Stimulated activated CD8-positive, alpha-beta memory T cell treated with anti-CD3 and anti-CD28 coated beads, Interleukin-15, amount 100 ng/mL, for 24 hours (primary cell): ENCODE measurements at places on chromosomes 12 and 14.

- DNase-seq: no peak
Measured at GRCh38 chr12:122013791-122014590, 7.7 kb upstream of the BCL7A start.

GRCh38 chr12:44581642-44582242 lies 294.4 kb downstream of the NELL2 start:
- no peak for DNase-seq

DNA sequence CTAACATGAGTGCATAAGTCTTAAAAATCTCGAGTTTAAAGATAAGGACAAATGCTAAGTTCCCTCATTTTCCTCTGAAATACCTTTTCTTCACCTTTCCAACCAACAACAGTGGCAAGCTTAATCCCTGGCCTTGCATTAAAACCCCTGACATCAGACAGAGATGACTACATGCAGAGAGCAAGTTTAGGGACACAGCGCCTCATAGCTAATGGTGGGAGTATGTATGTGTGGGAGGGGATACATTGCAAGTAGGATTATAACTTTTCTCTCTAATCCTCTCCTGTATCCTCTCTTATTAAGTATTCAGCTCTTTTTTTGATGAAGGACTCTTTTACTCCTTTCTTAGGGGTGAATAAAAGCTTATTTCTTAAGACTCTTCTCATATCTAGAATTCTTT lies 547.1 kb downstream of the CCER1 start:
- DNase-seq: no peak

DNA sequence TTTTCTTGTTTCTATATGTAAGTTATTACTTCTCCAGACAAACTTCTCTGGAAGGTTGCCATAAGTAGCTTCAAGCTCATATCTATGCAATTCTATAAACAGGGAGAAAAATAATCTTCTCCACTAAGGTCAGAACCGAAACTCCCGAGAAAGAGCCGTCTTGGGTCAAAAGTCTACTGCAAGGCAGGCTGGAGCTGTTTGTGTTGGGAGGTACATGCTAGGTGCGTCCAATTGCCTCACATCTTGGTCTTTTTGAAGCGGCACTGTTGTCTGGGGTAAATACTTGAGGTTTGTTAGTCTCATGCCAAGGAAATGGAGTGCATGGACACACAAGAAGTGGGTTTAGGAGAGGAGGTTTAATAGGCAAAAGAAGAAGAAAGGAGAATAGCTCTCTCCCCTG lies 674.7 kb upstream of the TMEM132C start:
- no peak for DNase-seq

GRCh38 chr14:23054000-23054811 lies 3.1 kb downstream of the CDH24 start:
- DNase-seq: no peak

DNA sequence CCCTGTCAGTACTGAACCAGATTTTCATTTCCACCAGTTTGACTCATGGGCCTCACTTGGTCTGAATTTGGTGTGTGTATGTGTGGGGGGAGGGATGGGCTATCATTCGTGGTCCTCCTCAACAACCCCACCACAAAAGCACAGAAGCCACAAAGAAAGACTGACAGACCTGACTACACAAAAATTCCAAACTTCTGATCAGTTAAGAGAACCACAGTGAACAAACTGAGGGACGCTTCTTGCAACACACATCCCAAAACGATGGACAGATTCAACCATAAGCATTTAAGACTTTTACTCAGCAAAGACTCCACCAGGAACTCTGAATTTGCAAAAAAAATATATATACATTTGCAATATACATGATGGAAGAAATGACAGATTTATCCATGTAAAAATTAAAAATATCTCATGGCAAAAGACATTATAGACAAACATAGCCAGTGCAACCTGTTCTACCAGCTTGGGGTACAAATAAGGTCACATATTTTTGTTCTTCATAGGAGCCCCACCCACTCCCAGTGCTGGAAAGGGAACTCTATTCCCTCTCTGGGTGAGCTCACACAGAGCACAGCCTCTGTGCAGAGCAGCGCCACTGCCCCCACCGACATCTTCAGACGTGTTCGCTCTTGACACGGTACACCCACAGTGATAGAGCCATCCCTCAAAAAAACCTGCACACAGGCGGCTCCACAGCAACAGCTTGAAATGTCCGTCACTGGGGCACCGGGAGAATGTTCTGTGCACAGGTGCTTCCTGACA lies 49.7 kb downstream of the JAG2 start:
- no peak for DNase-seq

DNA sequence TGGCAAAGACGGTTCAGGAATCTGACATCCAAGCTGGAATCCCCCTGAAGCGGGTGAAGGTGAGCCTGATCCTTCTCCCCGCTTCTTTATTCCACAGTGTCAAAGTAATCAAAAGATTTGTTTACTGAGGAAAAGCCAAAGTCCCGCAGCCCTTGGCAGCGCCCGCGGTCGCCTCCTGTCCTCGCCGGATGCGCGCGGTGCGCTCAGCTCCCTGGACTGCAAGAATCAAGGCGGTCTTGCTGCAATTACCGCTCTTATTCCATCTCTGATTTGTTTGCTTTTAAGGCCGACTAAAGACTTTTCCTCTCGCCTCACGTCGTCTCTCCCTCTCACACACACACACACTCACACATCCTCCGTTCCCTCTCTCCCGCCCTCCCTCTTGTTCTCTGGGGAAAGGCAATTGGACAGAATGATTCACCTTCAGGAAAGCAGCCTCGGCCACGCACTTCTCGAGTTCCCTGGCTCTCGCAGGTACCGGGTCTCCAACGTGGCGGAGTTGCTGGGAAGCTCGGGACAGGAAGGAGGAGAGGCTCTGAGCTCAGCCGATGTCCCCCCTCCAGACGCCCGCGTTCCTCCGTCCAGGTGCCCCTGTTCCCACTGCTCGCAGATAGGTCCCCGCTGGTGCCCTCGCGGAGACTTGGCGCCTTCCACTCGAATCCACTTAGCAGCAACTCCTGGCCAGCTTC lies 68.6 kb upstream of the USP15 start:
- DNase-seq: no peak

DNA sequence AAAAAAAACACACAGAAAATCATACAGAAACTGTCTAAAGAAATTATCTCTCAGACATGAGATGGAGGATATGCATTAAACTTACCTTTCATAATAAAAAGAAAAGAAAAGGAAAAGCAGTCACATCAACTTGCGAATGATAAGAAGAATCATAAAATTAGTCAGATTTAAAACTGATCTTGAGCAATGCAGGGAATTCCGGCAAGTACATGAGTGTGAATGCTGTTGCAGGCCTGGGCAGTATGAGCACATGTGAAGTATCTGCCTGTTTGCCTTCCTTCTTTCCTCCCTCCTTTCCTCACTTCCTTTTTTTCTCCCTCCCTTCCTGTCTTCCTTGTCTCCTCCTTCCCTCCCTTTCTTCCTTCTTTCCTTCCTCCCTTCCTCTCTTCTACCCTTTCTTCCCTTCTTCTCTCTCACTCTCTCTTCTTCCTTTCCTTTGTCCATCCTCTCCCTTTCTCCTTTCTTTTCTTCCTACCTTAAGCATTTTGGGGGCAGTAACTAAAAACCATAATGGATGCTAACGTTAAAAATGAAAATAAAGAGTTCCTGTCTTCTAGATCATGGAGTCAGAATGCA lies 38.5 kb upstream of the SLC6A15 start:
- no peak for DNase-seq

- no peak for DNase-seq
Measured at GRCh38 chr12:116879509-116880212, 1.6 kb downstream of the HRK start.

GRCh38 chr12:90499795-90500194 lies 455.2 kb downstream of the CCER1 start:
- DNase-seq: no peak

- DNase-seq: no peak
Measured at GRCh38 chr14:91261115-91261514, 16.6 kb upstream of the GPR68 start.

GRCh38 chr12:42360747-42361403 lies 34.9 kb downstream of the PPHLN1 start:
- DNase-seq: no peak

GRCh38 chr14:23301969-23302289 lies 730 bp downstream of the PPP1R3E start:
- DNase-seq: no peak

DNA sequence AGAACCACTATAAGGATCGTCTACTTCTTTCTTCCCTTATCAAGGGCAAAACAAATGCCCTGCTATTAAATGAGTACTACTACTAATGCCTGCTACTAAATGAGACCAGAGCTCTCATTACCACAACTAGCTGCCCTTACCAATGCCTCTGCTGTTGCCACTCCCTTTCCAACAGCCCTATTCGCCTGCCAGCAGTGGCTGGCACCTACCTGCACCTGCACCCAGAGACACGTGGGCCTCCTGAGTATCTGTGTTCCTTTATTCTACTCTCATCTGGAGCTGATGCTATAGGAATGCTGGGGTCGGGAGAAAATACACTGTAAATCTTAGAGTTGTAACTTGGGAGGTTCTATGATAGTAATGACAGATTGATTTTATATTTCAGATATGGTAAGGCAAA lies 174.7 kb downstream of the SLC2A13 start:
- DNase-seq: no peak

DNA sequence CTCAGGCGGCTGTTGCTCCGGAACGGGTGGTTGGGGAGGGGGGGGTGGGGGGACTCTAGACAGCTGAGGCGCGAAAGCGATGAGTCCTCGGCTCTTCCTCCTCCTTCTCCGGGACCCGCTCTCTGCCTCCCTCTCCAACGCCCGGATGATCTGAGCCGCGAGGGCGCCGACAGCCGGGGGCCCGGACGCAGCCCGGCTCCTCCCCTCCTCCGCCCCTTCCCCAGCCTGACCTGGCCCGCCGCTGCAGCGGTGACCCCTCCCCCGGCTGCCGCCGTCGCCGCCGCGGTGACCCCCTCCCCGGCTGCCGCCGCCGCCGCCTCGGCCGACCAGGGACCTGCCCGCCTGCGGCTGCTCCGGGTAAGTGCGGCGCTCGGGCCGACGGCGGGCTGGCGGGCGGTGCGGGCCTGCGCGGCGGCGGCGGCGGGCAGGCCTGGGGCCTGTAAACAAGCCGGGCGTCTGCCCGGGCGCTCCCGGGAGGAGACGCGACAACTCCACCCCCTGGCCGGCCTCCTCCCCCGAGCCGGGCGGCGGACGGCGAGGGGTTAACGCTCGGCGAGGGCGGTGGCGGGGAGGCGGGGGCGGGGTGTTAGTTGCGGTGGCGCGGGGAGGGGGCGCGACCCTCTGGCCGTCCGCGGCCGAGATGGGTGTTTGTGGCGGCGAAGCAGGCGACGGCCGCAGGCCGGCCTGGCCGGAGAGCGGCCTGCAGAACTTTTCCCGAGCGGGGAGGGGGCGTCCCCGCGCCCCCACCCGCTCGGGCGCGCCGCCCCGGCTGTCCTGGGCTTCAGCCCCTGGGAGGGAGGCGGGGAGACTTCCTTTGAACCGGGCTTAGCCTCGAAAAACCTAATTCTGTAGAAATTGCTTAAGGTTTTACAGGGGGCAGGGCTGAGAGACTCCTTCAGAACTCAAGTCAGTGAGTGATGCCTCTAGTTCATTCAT lies 568 bp downstream of the PPM1A start:
- DNase-seq: peak; percentile 35

DNA sequence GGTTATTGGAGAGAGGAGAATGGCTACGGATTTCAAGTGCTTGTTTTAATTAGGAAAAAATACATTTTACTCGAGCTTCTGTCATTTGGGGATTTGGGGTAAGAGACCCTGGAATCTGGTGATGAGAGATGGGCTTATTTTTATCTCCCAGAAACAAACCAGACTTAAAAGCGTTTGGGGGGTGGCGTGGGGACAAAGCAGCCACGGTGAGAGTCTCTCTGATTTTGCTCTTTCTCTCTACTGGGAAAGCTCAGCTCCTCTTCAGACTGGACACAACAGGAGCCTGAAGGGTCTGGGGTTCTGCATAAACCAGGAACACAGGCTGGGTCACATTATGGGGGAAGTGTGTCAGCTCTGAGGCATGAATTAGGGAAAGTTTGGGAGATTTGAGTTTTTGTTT lies 3.8 kb downstream of the VSX2 start:
- DNase-seq: no peak

GRCh38 chr12:3483089-3483488 lies 7.9 kb upstream of the PRMT8 start:
- no peak for DNase-seq

DNA sequence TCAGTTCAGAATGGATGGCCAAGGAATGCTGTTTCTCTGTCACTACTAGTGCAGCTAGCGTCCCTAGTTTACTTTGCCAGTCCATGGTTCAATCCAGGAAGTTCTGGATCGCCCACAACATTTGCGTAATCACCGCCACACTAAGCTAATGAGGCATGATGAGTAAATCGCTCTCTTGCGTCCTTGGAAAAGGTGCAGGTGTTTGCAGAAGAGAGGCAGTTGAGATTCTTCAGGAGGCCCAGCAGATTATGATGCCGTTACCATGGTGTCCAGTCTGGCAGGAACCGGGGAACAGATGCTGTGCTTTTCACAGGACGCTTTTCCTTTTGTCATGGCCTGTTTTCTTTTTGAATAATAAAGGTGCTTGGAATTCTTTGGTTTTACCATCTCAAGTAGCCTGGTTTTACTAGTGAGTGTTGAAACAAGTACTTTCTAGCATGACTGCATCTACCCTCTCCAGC lies 9.0 kb downstream of the TPH2 start:
- DNase-seq: no peak

- DNase-seq: no peak
Measured at GRCh38 chr12:69553628-69554248, 31.5 kb upstream of the CCT2 start.

GRCh38 chr14:84027351-84027750 lies 1502.6 kb upstream of the FLRT2 start:
- DNase-seq: no peak

GRCh38 chr12:67928621-67929383 lies 60.4 kb upstream of the IFNG-AS1 start:
- no peak for DNase-seq
